ENCODE measurements at places on chromosomes 16 and 17.

DNA sequence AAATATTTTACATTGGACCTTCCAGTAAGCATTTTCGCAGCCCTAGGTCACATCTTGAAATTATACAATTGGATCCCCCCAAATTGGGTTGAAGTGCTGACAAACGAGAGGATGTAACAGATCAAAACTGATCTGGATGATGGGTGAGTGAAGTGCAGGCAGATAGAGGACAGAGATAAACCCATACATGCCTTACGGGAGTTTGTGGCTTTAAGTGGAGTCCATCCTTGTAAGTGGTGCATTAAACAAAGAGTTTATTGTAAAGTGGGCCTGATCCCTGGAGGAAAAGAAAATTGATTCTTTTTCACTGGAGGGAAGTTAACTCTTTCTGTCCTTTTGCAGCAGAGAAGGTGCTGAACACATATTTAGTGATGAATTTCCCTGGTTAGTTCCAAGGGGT lies 39.0 kb upstream of the KCNJ2 start:
- H3K4me1 ChIP-seq, result no peaks in the 10 kb centered on the region
- no peak overlapping the region for H3K4me3 ChIP-seq
- H3K27me3 ChIP-seq, result no peaks in the 10 kb centered on the region
- no peak for DNase-seq
- H3K36me3 ChIP-seq, result no peaks in the 10 kb centered on the region

- no peak for DNase-seq
- no peak overlapping the region for H3K27ac ChIP-seq
- H3K4me3 ChIP-seq, result peak overlapping the region; percentile 74
- no peaks in the 10 kb centered on the region for H3K36me3 ChIP-seq
- H3K27me3 ChIP-seq, result no peaks in the 10 kb centered on the region
- peaks cover 15% of the 10 kb centered on the region for H3K4me1 ChIP-seq
These were observed 525 bp downstream of the JPT1 start for GRCh38 chr17:75153780-75154194.

DNA sequence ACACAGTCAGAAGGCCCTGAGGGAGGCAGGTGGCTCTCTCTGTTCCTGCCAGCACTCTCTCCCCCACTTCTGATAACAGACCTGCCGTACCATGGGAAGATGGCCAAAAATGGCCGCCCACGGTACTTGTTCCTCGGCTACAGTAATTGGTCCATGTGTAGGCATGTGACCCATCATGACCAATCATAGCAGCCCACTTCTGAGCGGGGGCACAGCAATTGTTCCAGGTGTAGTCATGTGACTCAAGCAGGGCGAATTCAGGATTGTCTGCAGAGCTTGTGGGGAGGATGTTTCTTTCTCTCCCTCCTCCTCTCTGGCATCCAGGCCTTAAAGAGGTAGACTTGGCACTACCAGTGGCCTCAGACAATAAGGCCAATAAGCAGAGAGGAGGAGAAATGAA lies 250.4 kb downstream of the MRTFB start:
- no peak overlapping the region for H3K4me3 ChIP-seq
- H3K27me3 ChIP-seq, result no peaks in the 10 kb centered on the region
- H3K36me3 ChIP-seq, result no peaks in the 10 kb centered on the region
- no peaks in the 10 kb centered on the region for H3K4me1 ChIP-seq
- DNase-seq, result no peak

GRCh38 chr17:40542558-40543411 lies 22.5 kb downstream of the CCR7 start:
- peaks cover 61% of the 10 kb centered on the region for H3K4me1 ChIP-seq
- no peak overlapping the region for H3K4me3 ChIP-seq
- H3K27ac ChIP-seq, result peak overlapping the region; percentile 30
- H3K27me3 ChIP-seq, result no peaks in the 10 kb centered on the region

DNA sequence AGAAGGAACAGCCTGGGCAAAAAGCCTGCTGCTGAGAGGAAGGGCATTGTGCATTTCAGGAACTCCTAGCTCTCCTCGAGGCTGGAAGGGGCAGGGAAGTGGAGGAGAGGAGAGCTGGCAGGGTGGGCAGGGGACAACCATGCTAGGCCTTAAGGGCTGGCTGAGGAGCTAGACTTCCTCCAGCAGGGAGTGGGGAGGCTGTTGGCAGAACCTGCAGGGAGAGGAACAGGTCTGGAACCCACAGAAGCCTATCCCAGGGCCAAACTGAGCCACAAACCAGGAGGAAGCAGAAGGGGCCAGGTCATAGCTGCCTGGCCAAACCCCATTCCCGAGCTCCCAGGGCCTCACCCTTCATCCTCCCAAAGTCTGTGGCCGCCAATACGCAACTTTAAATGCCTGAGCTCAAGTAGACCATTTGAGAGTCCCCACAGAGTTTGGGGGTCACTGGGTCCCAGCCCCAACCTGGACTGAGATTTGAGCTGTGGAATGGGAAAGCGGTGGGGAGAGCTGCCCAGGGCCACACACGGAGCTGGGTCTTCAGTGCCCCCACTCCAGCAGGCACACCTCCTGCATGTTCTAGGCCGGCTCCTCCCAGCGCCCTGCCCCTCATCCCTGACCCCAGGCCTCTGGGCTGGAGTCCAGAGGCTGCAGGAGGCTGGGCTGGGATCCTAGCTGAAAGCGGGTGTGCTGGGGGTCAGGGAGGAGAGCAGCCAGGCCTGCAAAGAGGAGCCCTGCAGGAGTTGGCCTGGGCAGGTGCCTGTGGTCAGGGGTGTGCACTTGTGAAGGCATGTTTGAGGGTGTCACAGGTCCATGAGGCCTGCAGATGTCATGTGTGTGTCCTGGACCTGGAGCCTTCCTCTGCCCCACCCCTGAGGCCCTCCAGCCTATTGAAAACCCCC lies 4.5 kb downstream of the CDH5 start:
- H3K27ac ChIP-seq, result no peak overlapping the region
- no peaks in the 10 kb centered on the region for H3K4me1 ChIP-seq
- DNase-seq, result no peak
- H3K4me3 ChIP-seq, result no peak overlapping the region
- no peaks in the 10 kb centered on the region for H3K36me3 ChIP-seq
- H3K27me3 ChIP-seq, result no peaks in the 10 kb centered on the region

- DNase-seq, result no peak
- no peaks in the 10 kb centered on the region for H3K27me3 ChIP-seq
- no peak overlapping the region for H3K27ac ChIP-seq
These were observed 81.2 kb downstream of the TIMM22 start for GRCh38 chr17:1077986-1078711.

- no peak overlapping the region for H3K27ac ChIP-seq
- no peak overlapping the region for H3K4me3 ChIP-seq
- no peak for DNase-seq
- no peaks in the 10 kb centered on the region for H3K27me3 ChIP-seq
These were observed 137.9 kb upstream of the ZKSCAN2 start for GRCh38 chr16:25395528-25395927.

DNA sequence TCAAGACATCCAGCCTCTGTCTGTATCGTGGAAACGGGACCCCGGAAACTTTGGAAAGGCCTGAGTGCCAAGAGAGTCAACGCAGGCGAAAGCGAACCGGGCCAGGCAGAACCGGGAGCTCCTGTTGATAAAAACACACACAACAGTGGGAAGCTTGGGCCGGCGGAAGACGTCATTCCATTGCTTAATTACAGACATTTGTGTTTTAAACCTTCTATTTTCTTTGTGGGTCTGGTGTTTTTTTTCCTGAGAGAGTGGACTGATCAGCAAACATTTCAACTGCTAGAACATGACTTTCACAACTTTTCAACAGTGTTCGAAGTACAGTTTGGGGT lies 878 bp upstream of the RNF157 start:
- peaks cover 46% of the 10 kb centered on the region for H3K27me3 ChIP-seq
- H3K27ac ChIP-seq, result no peak overlapping the region
- DNase-seq, result no peak
- H3K4me3 ChIP-seq, result peak overlapping the region; percentile 63
- peaks cover 22% of the 10 kb centered on the region for H3K4me1 ChIP-seq

DNA sequence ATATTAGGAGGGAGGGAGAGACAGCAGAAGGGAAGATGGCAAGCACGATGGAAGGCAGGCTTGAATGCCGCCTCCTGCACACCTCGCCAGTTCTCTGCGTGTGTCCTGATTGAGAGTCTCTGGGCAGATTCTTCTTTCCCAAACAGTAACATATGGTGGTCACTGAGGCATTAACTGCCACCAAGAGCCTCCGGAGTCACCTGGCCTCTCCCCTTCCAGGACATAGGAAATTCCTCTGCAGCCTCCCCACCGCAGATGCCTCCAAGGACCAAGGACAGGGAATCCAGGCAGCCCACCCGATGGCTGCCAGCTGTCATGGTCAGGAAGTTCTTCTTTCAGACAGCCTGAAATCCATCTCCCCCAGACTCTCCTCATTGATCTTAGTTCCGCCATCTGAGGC lies 149.3 kb downstream of the ENGASE start:
- H3K4me1 ChIP-seq, result peaks cover 7% of the 10 kb centered on the region
- no peak overlapping the region for H3K4me3 ChIP-seq
- DNase-seq, result no peak
- H3K36me3 ChIP-seq, result no peaks in the 10 kb centered on the region

GRCh38 chr17:13102477-13102876 lies 84.7 kb upstream of the ELAC2 start:
- no peak overlapping the region for H3K4me3 ChIP-seq
- no peaks in the 10 kb centered on the region for H3K36me3 ChIP-seq
- H3K4me1 ChIP-seq, result no peaks in the 10 kb centered on the region

DNA sequence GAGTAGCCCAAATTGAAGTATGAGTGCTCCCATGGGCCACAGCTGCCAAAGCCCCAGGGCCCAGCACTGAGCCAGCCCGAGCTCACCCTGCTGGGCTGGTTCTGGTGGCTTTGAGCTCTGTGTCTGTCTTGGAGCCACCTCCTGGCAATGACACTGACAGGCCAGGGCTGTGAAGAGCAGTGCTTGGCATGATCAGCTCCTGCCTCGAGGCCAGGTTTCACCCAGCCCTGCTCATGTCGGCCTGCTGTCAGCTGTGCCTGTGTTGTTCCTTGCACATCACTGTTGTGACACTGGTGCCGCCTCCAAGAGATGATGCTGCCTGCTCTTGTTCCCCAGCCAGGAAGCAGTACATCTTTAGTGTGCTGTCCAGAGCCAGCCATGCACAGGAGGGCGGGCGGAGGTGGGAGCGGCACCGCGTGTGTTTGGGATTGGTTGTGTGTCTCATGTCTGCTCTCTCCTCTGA lies 26.0 kb downstream of the PLD6 start:
- H3K27ac ChIP-seq, result peak overlapping the region; percentile 35
- H3K27me3 ChIP-seq, result no peaks in the 10 kb centered on the region
- DNase-seq, result no peak
- no peak overlapping the region for H3K4me3 ChIP-seq

- no peak overlapping the region for H3K27ac ChIP-seq
- peaks cover 2% of the 10 kb centered on the region for H3K36me3 ChIP-seq
- no peak overlapping the region for H3K4me3 ChIP-seq
- no peaks in the 10 kb centered on the region for H3K27me3 ChIP-seq
- H3K4me1 ChIP-seq, result no peaks in the 10 kb centered on the region
These were observed 2.0 kb downstream of the TMED6 start for GRCh38 chr16:69349536-69349935.

DNA sequence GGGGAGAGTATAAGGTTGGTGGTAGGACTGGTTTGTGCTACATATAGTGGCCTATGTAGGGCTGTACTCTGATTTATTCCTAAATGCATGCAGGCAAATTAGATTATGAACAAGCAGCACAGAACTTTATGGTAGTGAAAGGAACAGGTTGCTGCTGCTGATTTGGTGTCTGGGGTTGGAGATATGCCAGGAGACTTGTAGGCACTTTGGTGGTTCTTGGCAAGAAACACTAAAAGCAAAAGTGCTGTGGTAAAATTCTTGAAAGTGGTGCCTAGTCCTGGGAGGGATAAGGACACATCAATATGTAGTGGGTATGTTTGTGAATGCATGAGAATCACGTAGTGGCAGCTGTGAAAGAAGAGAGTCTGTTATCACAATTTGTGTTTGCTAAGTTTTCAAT lies 2126.0 kb downstream of the TP53TG3F start:
- DNase-seq, result no peak
- H3K4me1 ChIP-seq, result no peaks in the 10 kb centered on the region
- no peaks in the 10 kb centered on the region for H3K27me3 ChIP-seq
- no peak overlapping the region for H3K27ac ChIP-seq

DNA sequence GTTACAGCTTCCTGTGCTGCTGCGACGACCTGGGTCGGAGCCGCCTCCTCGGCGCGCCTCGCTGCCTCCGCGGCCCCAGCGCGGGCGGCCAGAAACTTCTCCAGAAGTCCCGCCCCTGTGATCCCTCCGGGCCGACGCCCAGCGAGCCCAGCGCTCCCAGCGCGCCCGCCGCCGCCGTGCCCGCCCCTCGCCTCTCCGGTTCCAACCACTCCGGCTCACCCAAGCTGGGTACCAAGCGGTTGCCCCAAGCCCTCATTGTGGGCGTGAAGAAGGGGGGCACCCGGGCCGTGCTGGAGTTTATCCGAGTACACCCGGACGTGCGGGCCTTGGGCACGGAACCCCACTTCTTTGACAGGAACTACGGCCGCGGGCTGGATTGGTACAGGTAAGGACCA lies 746 bp downstream of the HS3ST2 start:
- H3K4me1 ChIP-seq, result peaks cover 6% of the 10 kb centered on the region
- no peak overlapping the region for H3K4me3 ChIP-seq
- peaks cover 35% of the 10 kb centered on the region for H3K27me3 ChIP-seq
- no peak overlapping the region for H3K27ac ChIP-seq
- H3K36me3 ChIP-seq, result no peaks in the 10 kb centered on the region
